ENCODE measurements at places on chromosomes 6 and 20. TPM values are rescaled to one million over a fixed set of nuclear protein-coding genes. Genes with fewer than 3 reads are reported as not detected.

Gene BEND6
- 0.61 TPM for total RNA-seq

Gene UNC93A
- 2.5 TPM for total RNA-seq

Gene RBBP8NL
- 12.5 TPM for total RNA-seq

DNA sequence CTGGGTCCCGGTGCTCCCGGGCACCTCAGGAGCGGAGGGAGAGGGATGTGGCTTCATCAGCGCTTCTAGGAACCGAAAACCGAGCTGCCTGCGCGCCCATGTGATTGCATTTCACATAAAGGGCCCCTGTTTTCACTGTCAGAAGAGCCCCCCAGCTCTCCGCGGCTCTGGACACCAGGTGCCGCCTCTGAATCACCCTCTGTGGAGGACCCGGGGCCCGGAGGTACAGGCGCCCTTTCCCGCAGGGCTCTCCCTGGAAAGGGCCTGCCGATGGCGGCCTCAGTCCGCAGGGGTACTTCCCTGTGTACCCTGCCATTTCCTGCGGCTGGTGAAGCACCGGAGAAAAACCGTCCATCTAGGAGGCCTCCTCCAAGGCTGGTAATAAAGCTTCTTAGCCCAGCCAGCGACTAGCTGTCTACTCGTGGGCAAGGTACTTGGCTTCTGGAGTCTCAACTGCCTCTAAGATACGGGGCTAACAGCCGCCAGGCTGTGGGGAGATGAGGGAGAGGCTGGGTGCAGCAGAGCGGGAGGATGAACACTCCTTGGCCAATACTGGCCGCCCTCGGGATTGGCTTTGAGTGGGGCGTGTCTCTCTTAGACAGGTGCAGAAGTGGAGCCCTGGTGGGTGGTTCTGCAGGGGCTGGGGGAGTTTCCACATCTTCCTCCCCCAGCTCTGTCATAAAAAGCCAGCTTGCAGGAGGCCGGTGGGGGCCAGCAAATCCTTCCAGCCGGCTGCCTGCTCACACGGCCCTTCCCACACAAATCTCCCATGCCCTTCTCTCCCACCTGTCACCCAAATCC is 1.6 kb downstream of the PPP1R16B start:
- DNase-seq = no peak

GRCh38 chr20:34522969-34523871 is 7.0 kb downstream of the DYNLRB1 start:
- DNase-seq = peak; percentile 65

DNA sequence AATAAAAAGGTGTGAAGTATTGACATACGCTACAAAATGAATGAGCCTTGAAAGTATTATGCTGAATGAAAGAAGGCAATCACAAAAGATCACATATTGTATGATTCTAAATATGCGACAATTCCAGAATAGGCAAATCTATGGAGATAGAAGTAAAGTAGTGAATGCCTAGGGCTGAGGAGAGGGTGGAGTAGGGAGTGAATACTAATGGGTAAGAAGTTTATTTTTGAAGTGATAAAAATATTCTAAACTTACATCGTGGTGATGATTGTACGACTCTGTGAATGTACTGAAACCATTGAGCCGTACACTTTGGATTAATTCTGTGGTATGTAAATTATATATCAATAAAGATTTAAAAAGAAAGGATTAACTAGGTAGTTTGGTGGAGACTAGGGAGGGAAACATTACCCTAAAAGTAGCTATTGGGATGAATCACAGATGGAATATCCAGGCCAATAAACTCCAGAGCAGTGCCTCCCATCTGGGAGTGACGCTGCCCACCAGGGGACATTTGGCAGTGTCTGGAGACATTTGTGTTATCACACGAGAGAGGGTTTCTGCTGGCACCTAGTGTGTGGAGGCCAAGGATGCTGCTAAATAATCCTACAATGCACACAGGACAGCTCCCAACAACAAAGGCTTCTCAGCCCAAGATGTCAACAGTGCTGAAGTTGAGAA is 214.2 kb upstream of the PCSK2 start:
- no peak for DNase-seq

DNA sequence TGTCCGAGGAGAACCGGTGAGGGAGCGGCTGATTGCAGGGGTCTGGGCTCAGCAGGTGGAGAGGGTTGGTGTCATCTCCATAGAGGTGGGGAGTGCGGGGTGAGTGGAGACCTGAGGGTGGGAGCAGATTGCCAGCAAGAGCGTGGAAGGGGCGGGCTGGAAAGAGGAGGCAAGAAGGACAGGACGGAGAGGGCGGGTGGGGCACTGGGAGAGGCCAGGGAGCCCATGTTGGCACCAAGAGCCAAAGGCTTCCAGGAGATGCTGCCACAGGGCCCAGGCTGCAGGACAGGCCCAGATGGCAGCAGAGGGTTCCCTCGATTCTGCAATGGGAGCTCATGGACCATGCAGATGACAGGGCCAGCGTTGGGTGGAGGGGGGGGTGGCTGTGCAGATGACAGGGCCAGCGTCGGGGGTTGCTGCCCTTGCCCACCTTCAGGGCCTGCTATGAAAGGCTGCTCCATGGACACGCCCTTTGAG is 105.4 kb downstream of the TMEM242 start:
- peak; percentile 15 for DNase-seq

- no peak for DNase-seq
Observed at GRCh38 chr6:119052292-119052889, 26.1 kb downstream of the FAM184A start.

DNA sequence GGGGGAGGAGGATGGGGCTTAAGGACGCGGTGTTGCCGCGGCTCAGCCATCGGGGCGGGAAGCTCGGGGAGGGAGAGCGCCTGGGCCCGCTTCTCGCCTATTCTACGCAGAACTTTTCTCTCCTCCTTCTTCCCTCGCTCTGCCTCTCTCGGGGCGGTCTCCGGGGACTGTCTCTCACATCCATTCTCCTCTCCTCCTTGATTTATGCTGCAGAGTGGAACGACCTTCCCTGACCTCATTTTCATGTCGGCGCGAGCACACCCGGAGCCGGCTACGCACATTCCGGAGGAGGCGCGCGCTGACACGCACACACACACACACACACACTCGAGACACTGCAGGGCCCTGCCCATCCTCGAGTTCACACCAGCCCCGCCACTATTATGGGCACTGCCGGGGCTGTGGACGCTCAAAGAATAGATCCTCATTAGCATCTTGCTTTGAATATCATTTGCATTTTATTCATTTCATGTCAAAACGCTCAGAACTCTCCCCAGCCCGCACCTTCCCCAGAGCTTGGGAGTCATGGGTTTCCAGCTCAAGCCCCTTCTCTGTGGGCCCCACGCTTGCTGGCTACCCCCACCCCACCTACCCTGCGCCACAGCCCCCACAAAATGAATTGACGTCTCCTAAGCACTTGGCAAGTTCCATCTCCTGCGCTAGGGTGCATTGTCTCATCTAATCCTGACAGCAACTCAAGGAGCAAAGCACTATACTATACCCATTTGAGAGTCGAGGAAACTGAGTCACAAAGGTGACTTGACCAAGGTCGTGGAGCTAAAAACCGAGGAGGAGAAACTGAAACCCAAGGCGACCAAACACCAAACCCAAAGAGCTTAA is 36.8 kb downstream of the NCR2 start:
- DNase-seq = no peak

DNA sequence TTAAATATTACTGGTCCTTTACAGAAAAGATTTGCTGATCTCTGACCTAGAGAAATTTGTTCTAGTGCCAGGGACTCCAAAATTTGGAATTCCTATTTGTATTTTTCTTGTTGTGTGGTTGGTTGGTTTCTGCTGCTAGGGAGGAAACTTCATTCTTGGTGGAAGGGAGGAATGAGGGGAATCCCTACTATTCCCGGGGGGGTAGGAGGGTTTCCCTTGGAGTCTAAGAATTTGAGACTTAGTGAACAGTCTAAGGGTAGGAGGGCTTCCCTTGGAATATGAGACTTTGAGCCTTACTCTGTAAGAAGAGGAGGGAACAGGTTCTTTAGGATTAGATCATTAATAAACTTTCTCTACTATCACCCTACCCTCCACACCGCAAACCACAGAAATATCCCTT is 67.1 kb upstream of the ADGRF1 start:
- no peak for DNase-seq

DNA sequence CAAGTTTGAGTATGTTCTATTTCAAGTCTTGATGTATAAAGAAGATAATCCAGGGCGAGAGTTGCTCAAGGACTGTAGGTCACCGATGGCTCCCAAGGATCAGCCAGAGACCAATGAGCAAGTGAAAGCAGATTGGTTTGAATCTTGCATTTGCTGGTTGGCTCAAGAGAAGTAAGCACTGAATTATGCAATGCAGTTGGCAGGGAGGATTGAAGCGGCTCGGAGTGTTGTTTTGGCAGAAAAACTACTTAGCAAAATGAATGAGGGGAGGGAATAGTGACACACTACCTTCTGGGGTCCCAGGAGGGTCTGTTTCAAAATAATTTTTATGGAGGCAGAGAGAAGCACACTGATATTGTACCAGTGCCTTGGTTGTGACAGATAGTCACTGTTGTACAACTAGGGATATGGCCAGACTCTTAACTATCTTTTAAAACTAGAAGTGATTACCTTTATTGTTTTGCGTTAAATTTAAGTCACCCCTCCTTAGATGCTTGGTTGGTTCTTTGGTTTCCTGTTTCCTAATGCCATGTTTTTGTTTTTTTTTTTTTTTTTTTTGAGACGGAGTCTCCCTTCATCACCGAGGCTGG is 15.7 kb downstream of the SASH1 start:
- DNase-seq = peak; percentile 33

DNA sequence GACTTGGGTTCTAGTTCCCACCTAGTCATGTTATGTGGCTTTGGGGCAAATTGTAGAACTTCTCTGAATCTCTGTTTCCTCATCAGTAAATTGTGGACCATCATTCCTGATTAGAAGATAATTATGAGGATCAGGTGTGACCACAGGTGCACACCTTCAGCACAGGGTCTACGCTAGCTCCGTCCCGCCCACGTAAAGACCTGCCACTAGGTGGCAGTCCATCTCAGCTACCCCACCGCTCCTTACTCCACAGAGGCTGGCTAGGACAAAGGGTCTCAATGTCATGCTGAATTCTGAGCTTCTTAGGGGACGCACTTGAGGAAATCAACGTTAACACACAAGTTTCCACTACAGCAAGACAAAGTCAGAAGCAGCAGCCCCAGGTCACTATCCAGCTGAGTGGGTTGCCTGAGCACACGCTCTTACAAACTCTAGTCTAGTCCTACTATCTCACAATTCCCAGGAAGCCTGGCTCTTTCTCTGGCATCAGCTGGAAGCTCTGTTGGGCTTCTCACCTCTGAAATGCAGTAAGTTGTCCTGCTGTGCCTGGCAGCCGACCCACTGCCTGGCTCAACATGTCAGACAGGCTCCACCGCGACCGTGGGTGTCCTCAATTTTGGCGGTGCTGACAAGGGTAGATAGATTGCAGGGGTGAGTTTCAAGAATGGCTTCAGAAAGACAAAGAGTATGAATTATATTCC is 2.0 kb upstream of the PLCG1 start:
- peak; percentile 61 for DNase-seq

- no peak for DNase-seq
Observed at GRCh38 chr6:161117308-161117707, 125.7 kb downstream of the MAP3K4 start.

- no peak for DNase-seq
Observed at GRCh38 chr6:169885131-169885530, 133.7 kb downstream of the ERMARD start.

DNA sequence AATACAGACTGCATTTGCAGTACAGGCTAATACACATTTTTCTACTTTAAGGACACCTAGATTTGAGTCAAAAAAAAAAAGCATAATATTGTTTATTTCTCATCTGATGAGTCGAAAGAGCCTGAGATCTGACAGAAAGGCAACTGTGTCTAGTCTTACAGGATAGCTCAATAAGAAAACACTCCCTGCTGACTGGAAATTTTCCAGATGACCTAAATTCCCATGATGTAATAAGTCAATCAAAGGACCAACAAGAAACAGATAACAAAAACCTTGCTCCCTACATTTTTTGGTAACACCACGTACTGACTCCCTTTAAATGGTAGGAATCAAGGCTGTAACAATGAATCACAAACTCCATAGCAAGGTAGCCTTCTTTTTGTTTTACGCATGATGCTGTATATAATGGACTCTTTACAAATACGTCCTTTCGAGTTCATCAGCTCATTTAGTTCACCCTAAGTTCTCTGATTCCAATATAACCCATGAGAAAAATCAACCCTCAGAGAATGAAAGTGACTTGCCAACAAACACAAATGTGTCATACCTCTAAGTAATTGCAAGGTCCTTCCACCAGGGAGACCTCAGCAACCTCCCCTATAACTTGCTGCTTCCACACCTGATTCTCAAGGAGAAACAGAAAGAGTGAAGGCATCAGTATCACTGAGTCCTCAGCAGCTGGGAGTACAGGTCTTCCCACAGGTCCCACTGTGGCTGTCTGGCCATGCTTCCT is 12.1 kb downstream of the TBX18 start:
- no peak for DNase-seq

DNA sequence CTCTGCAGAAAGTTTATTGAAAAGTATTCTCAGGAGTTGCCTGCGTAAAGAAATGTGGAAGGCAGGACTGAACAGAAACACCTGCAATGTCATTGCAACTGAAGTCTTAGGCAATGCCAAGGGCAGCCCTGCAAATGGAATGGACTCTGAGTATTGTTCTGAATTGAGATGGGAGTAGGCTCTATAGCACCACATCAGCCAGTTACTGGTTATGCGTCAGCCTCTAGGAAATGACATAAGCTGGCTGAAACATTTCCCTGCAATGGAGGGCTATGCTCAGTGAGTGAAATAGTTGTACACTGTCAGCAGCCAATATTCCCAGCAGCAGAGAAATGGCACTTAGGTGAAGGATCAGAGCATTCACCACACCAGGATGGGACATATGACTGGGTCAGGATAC is 13.8 kb upstream of the GJE1 start:
- DNase-seq = no peak

DNA sequence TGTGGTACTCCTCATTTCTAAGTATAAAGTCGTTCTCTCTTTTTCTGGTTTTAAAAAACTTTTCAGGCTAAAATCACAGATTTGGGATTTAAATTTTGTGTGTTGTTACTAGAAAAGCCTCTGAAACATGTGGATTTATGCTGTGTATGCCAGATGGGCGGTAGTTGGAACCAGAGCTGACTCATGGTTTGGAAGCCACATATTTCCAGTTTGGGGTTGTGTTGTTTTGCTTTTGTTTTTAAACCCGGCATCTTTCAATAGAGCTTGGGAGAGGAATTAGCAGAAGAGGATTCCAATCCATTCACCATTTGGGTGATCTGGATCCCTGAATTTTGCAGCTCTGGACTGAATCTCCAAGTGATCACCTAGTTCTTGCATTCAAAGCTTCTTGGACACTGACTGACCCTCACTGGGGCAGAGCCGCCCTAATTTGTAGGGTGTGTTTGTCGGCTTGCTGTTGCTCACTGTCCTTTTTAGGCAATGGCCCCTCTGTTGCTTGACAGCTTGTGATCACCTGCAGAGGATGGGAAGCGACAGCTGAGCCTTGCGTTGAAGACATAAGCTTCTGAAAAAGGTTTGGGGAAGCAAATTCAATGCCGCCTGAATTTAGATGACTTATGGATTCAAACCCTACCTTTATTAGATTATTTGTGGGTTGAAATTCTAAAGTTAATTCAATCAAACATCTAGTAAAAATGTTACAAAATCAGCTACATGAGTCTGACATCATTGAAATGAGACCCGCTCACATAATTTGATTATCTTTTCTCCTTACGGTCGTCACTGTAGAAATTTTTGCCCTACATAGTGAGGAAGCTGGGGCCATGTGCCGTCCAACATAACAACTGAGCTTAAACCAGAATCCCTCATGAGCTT is 79.9 kb upstream of the CD83 start:
- no peak for DNase-seq

Measured in colonic mucosa (tissue), 4 donors.